HTR-8/SVneo (cell line): ENCODE measurements at places on chromosomes 3 and 15.
A peak's percentile ranks its signal among the peaks of the same experiment; 100 is the strongest.

- peak; percentile 50 for DNase-seq
Observed at GRCh38 chr15:63089260-63090043, 32.2 kb upstream of the LACTB start.

- peak; percentile 10 for DNase-seq
Observed at GRCh38 chr3:15460891-15461531, 33.6 kb downstream of the EAF1 start.

DNA sequence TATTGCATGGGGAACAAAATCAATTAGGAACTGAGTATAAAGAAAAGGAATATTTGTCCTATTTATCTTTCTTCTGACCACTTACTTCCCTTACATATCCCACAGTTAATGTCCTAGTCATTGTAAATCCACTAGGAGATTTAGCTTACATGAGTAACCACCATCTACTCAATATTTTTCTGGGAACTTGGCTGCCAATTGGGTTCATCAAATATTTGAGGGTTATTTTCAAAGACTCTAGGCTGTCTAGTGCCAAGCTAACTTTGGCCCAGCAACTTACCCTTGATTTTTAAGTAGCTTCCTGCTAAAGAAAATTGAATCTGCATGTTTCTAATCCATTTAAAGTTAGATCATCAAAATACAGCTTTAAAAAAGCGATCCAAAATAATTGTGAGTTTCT, 362.5 kb upstream of the EPHA3 start:
- DNase-seq, result no peak

DNA sequence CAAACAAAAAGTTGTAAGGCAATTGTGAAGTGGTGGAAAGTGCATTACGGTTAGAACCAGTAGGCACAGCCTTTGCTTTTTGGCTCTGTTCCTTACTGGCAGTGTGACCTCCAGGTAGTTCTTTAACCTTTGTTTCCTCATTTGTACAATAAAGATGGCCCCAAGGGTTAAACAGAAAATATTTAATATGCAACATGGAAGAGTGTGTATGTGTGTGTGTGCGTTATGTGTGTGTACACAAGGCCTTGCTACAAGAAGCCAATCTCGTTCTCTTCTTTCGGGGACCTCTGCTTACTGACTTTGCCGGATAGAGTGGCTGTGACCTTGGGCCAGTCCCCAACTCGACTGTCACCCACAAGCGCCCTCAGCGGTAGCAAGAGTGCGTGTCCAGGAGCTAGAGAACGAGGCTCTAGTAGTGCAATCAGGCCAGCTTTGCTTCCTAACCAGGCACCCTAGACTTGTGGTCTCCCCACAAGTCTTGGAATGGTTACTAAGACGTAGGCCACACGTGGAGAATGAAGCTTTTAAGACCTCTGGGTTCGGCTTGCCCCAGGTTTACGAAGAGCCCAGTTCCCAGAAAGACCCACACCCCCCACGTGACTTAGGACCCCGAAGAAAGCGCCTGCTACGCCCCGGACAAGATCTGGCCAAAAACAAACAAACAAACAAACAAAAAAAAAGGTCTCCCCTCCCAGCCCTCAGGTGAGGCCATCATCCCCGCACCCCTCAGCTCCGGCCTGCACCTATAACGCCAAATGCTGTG, 593 bp downstream of the CIAO2A start:
- DNase-seq, result peak; percentile 30

GRCh38 chr3:182462152-182462551, 331.2 kb upstream of the ATP11B start:
- no peak for DNase-seq

GRCh38 chr15:47565949-47566348, 151.4 kb upstream of the SEMA6D start:
- no peak for DNase-seq

DNA sequence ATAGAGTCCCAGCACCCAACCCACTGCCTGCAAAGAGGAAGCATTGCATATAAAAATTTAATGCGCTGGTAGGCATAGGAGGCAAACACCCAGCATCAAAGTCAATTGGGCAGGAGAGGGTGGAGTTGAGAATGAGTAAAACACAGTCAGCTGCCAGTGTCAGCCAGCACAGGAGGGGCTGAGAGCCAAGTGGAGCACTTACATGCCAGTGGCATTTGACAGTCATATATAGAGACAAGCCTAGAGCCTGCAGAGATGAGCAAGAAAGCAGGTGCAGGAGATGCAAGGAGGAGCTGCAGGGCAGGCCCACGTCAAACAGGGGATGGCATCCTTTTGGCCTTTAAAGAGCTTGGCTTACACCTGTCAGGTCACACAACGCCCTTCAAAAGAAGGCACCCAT, 27.6 kb upstream of the ZFAND6 start:
- DNase-seq, result no peak

- DNase-seq, result no peak
Observed at GRCh38 chr3:23629181-23629894, 176.4 kb upstream of the UBE2E1 start.

- DNase-seq, result no peak
Observed at GRCh38 chr15:33064878-33065277, 129.6 kb downstream of the FMN1 start.

- no peak for DNase-seq
Observed at GRCh38 chr3:20324664-20325478, 138.9 kb upstream of the SGO1 start.

DNA sequence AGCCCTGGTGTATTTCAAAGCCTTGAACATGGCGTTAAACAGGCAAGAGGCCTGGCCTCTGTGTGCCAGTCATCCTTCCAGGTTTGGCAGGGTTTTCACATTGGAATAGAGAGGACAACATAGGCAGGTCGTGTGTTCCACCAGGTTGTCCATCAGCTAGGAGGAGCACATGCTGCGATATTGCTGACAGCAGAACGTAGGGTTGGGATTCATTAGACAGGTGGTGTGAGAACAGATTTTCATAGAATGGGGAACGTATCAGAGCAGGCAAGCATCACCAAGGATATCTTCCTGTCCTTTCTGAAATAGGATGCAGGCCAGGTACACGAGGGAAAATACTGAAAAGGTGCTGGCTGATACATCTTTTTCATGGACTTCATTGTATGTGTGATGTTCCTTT, 26.4 kb downstream of the MINAR1 start:
- DNase-seq, result no peak

- DNase-seq, result no peak
Observed at GRCh38 chr15:65385870-65386258, 8.1 kb upstream of the IGDCC3 start.

DNA sequence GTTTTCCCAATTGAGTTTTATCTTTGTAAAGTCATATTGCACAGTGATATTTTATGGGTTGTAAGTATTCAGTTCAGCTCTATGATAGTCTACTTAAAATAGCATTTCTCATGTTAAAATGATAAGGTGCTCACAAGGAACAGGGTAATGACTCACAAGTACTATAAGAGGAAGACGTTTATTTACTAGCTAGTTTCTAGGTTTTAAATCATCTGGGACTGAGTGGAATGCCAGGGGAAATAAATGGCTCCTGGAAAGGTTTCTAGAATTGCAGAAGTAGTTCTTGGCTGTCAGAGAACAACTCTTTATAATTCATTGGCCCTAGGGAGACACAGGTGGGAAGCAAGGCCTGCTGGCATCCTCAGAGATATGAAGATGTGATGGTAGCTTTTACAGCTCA, 112.8 kb downstream of the CHDH start:
- DNase-seq, result no peak

GRCh38 chr3:99473321-99473751, 165.1 kb upstream of the COL8A1 start:
- no peak for DNase-seq

DNA sequence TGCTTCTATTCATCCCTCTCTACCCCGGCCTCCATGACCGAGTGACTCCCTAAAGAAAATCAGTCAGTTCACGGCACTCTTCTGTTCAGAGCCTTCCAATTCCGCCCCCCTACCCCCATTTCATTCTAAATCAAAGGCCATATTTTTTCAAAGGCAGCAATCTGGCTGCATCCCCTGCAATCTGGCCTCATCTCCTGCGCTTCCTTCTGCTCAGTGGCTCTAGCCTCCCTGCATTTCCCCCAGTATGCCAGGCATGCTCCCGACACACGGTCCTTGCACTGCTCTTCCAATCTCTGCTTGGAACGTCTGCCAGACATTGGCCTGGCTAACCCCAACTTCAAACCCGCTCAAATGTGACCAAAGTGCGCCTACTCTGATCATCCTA, 67.7 kb downstream of the EXOG start:
- DNase-seq, result no peak

GRCh38 chr15:38602910-38603670, 38.5 kb upstream of the RASGRP1 start:
- DNase-seq, result no peak

DNA sequence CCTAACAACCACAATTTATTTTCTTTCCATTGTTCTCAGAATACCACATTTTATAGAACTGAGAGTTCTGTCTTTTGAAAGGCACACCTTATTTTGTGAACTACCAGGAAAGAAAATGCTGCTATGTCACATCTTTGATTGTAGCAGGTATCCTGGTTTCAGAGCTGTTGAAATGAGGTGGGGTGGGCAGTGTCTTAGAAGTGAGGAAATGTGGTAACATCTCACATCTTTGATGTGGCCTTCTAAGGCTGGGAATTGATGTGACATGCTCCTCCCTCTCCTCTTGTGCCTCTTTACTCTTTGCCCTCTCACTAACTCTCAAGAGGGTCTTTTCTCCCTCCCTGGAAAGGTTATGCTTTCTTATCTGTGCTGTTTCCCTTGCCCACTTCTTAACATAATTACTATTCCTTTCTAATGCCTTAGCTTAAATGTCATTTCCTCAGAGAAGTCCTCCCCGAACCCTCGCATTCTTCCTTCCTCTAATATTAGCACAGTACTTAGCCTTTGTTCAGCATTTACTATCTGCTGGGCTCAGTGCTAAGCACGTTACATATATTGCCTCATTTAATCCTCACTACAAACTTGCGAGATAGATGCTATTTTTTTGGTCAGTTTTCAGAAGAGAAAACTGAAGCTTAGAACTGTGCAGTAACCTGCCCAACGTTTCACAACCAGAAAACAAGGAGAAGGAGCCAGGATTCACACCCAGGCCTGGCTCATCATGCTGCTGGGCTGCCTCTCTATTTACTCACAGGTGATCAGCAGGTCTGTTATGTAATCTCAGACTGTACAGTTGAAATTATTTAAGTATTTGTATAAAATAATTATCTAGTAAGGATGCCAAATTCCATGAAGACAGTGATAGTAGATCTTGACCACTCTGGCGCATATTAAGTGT, 24.0 kb upstream of the SPTSSB start:
- DNase-seq, result no peak

- no peak for DNase-seq
Observed at GRCh38 chr15:42623951-42624350, 48.5 kb downstream of the STARD9 start.

DNA sequence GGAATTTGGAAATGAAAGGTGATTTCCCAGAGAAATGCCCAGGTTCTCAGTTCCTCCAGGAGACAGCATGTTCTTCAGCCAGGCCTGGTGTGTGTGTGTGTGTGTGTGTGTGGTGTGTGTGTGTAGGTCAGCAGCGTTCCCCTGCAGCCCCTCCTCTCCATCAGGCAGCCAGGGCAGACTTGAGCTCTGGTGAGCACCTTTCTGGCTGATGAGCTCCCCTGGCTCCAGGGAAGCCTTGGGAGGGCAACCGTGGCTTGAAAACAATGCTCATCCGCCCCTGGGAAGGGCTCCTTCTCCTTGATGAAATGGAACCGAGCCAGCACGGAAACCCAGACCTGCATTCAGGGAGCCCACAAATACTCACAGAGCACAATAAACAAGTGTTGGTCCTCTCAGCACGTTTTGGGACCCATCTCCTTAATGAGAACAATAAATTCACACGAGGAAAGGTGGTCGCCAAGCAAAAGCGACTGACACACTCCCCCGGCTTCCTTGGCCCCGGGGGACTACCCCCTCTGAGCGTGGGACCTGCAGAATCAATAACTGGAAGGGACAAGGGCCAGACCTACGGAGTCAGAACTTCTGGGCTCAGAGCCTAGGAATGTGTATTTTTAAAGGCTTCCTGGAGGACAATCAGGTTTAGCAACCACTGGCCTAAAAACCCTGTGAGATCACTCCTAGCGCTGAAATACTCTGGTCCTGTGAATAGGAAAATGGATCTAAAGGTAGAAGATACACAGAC, 38.6 kb upstream of the HES1 start:
- DNase-seq, result no peak

- DNase-seq, result no peak
Observed at GRCh38 chr3:194738254-194739093, 52.8 kb downstream of the FAM43A start.

DNA sequence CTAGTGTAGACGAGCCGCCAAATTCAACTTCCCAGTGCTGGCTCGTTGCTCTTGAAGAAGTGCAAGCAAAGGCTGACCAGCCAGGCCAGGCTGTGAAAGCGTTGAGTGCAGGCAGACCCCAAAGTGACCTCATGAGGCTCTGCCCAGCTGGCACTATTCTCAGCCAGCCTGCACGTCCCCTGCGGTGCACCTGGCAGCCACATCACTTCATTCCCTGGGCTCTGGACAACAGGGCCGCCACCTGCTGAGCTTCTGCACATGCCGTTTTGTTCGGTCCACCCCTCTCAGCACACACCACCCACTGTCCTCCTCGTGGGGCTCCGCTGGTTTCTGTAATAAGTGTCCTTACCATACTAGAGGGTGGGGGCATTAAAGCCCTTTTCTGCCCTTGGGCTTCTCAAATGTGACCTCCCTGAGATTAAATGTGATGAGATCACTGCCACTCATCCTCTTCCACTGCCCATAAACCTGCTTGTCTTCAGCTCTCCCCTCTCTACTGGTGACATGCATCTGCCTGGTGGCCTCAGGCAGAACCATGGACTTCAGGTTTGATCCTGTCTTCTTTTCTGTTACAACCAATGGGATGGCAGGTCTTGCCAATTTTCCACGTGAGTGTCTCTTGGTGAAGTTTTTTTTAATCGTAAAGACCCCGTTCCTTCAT, 6.1 kb downstream of the RASGRF1 start:
- DNase-seq, result no peak

GRCh38 chr15:77895742-77896141, 181.8 kb downstream of the TBC1D2B start:
- DNase-seq, result no peak

- no peak for DNase-seq
Observed at GRCh38 chr15:41659855-41660234, 360 bp upstream of the MGA start.

- no peak for DNase-seq
Observed at GRCh38 chr3:14623569-14624051, 28.0 kb upstream of the CCDC174 start.

- no peak for DNase-seq
Observed at GRCh38 chr3:177606891-177607290, 409.6 kb upstream of the TBL1XR1 start.
